ENCODE measurements at places on chromosomes 5 and 9. TPM values are rescaled to one million over a fixed set of nuclear protein-coding genes. Genes with fewer than 3 reads are reported as not detected.

The BHMT gene
- total RNA-seq: 3.2 TPM

- no peak for DNase-seq
Observed at GRCh38 chr9:129627556-129628440, 1.8 kb downstream of the NTMT1 start.

- DNase-seq: no peak
Observed at GRCh38 chr9:22170556-22170955, 161.5 kb upstream of the CDKN2B start.

The LRRC14B gene
- not detected for total RNA-seq

The SLC35A4 gene
- total RNA-seq: 37.9 TPM

The CDH9 gene
- not detected for total RNA-seq

The F2RL2 gene
- 0.89 TPM for total RNA-seq
